ENCODE measurements at places on chromosomes 2 and 18.
A peak's percentile ranks its signal among the peaks of the same experiment; 100 is the strongest.

DNA sequence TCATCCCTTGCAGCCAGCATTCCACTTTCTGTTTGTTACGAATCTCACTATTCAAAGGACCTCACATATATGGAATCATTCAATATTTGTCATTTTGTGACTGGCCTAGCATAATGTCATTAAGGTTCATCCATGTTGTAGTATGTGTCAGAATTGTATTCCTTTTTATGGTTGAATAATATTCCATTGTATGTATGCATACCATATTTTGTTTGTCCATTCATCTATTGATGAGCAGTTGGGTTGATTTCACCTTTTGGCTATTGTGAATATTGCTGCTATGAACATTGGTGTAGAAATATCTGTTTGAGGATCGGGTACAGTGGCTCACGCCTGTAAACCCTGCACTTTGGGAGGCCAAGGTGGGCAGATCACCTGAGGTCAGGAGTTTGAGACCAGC lies 35.0 kb downstream of the PSMD14 start:
- no peak for DNase-seq

DNA sequence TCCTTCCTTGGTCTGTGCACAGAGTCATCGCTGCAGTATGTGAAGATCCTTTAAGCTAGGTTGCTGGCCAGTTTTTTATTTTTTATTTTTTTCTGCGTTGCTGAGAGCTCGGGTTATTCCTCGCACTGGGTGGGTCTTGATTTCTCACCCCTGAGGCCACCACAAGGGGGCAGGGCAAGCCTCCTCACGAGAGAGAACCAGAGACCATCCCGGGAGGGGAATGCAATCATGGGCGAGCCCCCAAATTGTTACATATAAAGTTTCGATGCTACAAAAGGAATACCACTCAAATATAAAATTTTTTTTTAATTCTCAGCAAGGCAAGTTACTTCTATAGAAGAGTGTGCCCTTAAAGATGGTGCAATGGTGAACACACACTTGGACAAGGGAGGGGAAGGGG lies 24.9 kb downstream of the HTR2B start:
- DNase-seq = no peak

- no peak for DNase-seq
Measured at GRCh38 chr2:190267302-190267701, 52.3 kb downstream of the HIBCH start.

DNA sequence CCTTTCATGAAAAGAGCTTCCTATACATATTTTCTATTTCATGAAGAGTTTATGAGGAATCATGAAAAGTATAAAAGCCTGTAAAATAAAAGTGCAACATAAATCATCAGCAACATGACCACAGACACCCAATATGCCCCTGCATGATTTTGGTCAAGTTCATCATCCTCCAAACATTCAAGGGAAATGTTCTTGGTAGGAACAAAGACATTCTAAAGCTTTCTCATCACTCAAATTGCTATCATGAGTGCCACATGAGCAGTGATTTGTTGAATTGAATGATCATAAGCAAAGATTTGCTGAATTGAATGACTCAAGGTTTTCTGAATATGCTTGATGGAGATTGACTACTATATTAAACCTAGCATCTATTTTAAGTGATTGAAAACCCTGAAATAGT lies 172.2 kb downstream of the MBD2 start:
- DNase-seq = no peak

GRCh38 chr2:236505648-236506047 lies 64.0 kb upstream of the ACKR3 start:
- no peak for DNase-seq

GRCh38 chr2:20226152-20226545 lies 1.2 kb upstream of the SDC1 start:
- DNase-seq = peak; percentile 15

GRCh38 chr2:15539999-15540398 lies 21.1 kb downstream of the NBAS start:
- DNase-seq = no peak

DNA sequence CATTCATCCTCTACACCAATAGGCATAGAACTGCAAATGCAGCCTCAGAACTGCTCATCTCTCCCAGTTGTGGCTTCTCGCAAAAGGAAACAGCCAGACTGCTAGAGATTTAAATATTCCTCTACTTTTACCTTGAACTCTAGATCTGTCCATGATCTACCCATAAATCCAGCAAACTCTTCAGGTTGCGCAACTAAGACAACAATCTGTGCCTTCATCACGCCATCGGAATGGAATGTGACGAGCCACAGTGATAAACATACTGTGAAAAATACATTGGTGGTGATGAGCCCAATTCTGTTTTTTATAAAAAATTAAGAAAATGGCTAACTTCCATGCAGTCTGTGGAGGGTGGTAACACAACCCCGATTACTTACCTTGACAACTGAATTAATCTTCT lies 626.7 kb downstream of the LRRTM4 start:
- DNase-seq = no peak

GRCh38 chr18:63292831-63293683 lies 26.5 kb downstream of the BCL2 start:
- no peak for DNase-seq

Data from breast epithelium (tissue), 4 donors.